ENCODE measurements at places on chromosomes 11 and 22.

- DNase-seq, result no peak
Measured at GRCh38 chr11:128497061-128497775, 90.1 kb downstream of the ETS1 start.

DNA sequence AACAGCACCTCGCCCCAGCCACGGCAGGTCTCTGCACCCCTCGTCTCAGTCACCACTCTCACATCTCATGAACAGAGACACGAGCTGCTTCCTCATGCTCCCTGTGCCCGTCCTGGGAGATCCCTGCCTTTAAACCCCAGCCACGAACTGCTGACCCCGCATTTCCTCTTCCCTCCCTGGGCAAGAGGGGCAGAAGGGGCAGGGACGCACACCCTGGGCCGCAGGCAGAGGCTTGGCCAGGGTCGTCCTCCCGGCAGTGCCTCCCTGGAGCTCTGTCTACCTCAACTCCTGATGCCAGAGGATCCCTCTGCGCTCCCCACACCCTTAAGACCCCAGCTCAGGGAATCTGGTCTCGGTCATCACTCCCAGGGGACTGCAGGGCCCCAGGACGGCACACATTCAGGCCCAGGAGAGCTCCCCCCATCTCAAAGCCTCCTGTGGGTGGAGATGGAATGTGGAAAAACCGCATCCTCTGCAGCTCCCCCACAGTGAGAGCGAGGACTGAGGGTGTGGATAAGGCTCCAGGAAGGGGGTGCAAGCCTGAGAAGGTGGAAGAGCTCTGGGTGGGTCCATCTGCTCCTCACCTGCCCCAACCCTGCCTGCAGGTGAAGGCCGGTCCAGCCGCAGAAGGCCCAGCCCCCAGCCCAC, 1.2 kb downstream of the BID start:
- DNase-seq, result no peak

- DNase-seq, result no peak
Measured at GRCh38 chr11:8839306-8839956, 71.6 kb upstream of the AKIP1 start.

GRCh38 chr11:92269841-92270240, 45.2 kb downstream of the FAT3 start:
- DNase-seq, result no peak

DNA sequence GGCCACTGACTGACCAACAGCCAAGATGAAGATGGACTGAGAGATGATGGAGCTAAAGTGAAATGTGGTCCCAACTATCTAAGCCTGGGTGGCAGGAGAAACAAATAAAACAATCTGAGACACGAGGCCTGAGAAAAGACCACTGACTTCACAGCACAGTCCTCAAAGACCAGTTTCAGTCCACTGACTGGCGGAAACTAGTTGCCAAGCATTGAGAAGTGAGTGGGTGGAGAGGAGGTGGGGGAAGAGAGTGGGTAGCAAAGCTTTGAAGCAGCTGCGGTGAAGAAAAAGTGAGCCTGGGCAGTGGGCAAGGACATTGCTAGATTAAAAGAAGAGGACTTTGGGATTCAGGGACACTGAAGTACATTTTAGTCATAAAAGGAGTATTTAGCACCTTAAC, 1.9 kb downstream of the MS4A1 start:
- DNase-seq, result no peak

GRCh38 chr11:128465531-128465930, 121.8 kb downstream of the ETS1 start:
- DNase-seq, result no peak

DNA sequence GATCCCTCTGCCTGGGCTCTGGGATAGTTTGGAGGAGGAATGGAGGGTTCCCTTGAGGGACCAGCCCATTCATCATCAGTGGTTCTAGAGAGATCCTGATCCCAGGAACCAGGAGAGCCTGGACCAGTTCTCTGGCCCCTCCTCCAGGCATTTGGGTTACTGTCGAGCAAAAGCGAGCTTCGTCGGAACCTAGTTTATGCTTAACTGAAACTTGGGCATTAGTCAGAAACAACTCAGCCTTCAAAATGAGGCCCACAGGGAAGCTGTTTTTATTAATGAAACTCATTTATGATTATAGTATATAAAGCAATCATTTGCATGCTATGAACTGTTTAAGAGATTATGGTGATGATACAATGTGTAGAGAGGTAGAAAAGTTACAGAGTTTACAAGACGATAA, 61.4 kb downstream of the LIF start:
- peak; percentile 49 for DNase-seq

- no peak for DNase-seq
Measured at GRCh38 chr22:39814899-39815298, 78.7 kb downstream of the ENTHD1 start.

DNA sequence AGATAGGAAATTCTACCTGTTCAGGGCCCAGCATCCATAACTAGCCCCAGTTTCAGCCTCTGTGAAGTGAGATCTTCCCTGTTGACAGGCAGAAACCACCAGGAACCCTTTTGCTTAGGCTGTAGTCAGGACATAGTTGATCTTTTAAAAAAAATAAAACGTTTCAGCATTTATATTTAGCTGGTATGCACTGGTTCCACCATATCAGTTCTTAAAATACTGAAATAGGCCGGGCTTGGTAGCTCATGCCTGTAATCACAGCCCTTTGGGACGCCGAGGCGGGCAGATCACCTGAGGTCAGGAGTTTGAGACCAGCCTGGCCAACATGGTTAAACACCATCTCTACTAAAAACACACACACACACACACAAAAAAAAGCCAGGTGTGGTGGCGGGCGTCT, 35.3 kb downstream of the GALNT18 start:
- no peak for DNase-seq

- DNase-seq, result no peak
Measured at GRCh38 chr11:96299155-96299888, 43.7 kb downstream of the MAML2 start.

- DNase-seq, result no peak
Measured at GRCh38 chr22:22452996-22453686, 55.4 kb downstream of the ZNF280B start.

DNA sequence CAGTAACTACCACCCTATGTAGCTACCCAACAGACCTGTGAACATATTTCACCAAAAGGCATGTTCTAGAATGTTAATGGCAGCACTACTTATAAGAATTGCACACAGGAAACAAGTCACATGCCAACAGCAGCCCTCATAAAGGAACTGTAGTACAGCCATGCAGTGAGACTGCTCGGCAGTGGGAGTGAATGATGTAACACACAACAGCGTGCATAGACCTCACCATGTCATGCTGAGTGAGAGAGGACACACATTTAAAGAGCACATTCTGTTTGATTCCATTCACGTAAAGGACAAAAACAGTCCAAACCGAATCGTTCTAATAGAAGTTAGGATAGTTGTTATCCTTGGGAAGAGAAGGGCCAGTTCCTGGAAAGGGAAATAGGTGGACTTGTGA, 27.2 kb upstream of the KIRREL3 start:
- no peak for DNase-seq

DNA sequence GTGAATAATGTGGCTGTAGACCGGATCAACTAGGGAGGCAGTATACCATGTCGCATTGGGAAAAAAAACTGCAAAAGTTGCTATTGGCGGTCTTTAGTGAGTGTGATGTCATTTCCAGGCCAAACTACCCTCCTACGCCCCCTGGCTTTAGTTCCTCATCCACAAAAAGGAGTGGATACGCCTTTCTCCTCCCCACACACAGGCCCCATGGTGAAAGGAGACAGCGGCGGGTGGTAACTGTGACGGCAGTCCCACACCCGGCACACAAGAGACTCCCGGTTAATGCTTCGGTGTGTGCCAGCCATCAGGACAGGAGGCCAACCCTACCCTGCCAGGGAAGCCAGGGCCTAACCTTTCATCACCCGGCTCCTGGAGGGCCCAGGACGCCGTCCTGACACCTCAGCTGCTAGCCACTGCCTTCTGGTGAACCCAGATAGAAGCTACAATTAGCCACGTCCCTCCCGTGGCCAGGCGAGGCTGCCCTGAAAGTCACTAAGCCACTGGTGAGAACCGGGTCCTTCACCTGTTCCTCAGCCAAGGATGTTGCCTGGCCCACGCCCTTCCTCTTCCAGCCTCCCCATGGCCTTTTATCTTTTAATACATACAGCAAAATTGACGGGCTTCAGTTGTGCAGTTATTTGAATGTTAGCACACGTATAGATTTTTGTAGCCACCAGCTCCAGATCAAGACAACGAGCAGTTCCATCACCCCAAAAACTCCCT, 10.8 kb downstream of the TP53I11 start:
- no peak for DNase-seq

DNA sequence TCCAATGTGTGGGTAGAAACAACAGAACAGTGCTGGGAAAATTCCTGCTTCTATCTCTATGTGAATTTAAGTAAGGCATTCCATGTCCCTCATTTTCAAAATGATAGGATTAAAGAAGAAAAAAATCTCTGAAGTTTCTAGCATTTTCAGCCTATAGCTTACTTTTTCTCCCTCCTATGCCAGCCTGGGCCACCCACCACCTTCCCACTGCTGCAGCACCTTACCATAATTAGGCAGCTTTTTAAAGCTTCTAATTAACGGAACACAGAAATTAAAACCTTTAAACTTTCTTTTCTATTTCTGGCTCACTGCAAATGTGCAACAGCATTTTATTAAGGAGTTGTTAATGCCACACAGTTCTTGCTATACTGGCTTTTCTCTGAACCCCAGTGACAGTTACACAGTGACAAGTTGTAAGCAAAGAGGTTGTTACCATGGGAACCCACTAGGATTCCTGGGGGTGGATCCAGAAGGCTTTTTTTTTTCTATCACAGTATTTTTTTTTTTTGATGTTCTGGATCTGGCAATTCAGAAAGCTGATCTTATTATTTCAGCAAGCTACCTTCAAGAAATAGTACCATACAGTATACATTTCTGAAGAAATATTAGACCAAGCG, 20.2 kb downstream of the CELF1 start:
- DNase-seq, result no peak

DNA sequence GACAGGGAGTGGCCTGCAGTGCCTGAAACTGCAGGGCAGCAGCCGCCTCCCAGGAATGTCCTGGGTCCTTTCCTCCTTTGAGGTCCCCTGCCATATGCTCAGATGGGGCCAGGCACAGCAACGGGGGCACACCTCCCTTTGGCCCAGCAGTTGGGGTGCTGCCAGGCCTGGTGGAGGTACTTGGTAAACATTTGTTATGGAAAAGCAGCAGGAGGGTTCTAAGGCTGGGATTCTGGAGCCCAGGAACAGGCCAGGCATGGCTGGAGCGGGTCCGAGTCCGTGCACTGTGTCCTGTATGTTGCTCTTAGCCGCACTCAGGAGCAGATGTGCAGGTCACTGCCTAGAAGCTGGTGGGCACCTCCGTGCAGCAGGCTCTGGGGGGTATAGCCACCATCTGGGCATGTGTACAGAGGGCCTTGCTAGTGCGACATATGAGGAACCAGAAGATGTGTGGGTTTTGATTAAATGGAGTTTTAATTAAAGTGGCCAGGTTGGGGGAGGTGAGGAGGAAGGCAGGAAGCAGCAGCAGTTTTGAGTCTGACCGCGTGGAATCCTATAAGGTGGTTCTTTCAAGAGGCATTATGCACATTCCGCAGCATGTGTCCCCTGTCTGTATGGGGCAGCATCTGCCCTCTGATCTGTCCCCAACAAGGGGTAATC, 1.5 kb downstream of the ADORA2A start:
- DNase-seq, result no peak

Measured in stimulated activated CD4-positive, alpha-beta T cell treated with anti-CD3 and anti-CD28 coated beads, Interleukin-4, amount 100 ng/mL, for 24 hours (primary cell).